Inflammatory macrophage (primary cell): ENCODE measurements at places on chromosomes 13 and 19.

GRCh38 chr19:478236-478903 is 17.5 kb upstream of the SHC2 start:
- no peak for DNase-seq

GRCh38 chr13:35524171-35524570 is 47.7 kb upstream of the MAB21L1 start:
- no peak for DNase-seq

DNA sequence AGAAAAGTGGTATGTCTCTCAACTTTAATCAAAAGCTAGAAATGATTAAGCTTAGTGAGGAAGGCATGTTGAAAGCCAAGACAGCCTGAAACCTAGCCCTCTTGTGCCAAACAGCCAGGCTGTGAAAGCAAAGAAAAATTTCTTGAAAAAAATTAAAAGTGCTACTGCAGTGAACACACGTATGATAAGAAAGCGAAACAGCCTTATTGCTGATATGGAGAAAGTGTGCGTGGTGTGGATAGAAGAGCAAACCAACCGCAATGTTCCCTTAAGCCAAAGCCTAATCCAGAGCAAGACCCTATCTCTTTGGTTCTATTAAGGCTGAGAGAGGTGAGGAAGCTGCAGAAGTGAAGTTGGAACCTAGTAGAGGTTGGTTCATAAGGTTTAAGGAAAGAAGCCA is 96.4 kb downstream of the ZDHHC20 start:
- DNase-seq: no peak

DNA sequence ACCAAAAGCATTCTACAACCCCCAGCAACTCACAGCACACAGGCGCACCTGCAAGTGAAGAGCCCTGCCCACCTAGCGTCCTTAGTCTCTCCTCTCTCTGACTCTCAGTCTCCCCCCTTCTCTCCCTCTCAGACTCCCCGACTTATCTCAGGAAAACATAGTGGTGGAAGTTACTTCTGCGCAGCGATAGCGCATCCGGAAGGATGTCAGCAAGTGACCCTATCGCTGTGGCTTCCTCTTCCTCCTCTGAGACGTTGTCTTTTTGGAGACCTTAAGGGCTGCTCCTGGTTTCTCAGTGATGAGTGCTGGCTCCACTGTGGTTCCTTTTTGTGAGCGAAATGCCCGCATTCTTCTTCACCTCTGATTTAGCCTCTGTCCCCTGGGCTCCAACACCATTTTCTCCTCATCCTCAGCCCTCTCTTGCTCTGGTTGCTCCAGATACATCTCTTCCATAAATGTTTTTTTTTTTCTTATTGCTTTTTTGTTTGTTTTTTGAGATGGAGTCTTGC is 1.4 kb upstream of the YIF1B start:
- DNase-seq: peak; percentile 67

DNA sequence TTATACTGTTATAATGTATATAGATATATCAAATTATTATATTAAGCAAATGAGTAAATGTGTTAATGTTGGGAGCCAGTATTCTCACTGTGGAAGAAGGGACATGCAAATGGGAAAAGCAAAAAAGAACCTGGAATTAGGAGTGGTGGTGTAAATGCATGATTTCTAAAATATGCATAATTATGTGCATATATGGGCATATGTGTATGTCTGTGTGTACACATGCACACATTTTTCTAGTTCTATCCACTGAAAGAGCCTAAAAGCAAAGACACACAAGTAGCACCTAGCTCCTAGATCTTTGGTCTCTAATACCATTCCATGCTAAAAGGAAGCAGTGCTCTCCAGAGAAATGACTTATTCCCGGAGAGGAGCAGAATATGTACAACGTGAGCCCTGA is 38.3 kb upstream of the CEACAM20 start:
- no peak for DNase-seq

GRCh38 chr19:48962849-48963165 is 2.3 kb upstream of the FTL start:
- no peak for DNase-seq

DNA sequence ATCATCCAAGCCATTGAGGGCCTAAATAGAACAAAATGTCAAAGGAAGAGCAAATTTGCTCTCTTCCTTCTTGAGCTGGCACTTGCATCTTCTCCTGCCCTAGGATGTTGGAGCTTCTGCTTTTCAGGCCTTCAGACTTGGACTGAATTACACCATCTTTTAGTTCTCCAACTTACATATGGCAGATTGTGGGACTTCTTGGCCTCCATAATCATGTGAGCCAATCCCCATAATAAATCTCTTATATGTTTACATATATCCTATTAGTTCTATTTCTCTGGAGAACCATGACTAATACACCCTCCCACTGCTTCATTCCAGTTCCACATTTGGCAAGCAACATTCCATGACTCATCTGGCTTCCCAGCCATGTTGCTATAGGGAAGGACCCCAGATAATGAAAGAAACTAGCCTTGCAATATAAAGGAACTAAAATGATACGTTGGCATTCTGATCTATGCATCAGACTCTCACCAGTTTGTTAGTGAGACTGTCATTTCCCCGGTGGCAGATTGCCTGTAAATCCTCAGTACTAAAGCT is 11.0 kb upstream of the ACOD1 start:
- peak; percentile 95 for DNase-seq

GRCh38 chr13:27659145-27659865 is 37.6 kb downstream of the POLR1D start:
- no peak for DNase-seq

DNA sequence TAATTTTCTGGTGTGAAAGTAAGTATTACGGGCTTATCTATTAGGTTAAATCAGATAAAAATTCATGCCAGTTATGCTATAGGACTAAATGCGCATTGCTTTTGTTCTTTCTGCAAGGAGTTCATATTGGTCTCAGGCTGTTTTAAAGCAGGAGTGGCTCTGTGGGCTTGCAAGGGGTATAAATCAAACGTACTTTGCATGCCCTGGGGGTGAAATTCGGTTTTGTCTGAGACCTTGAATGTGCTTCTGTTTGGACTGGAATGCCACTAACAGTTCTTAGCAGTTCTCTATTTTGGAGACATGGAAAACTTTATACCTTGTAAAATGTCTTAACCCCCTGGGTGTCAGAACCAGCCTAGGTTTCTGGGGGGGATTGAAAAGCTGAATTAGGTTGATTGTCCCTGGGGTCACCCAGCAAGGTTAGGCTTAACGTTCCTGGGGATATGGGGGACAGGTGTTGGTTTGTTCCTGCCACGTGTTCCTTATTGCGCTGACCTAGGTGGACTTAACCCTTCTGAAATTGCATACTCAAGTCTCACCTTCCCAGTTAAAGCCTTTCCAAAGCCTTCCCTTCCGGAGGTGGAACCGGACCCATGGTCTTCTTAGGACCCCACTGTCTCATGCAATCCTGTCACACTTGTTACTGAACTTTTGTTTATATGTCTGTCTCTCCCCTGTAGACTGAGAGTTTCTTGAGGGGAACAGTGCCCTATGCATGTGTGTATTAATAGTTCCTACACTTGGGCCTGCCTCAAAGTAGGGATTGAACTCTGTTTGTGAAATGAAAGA is 182.2 kb downstream of the LMO7 start:
- DNase-seq: no peak

DNA sequence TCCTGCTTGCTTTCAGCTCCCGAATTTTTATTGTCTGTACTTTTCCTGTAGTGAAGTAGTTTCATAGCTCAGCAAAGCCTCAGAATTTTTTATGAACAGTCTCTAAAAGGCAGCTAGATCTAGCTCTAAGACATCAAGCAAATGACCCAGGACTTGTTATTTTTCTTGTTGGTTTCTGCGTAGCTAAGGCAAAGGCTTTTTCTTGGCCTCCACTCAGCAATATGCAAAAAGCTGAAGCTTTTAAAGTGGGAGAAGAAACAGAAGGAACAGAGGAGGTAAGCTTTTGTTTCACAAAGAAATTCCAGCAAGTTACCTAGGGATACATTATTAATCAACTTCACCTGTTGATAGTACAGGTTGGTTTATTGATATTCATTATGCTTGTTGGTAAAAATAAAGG is 235.9 kb downstream of the PCDH20 start:
- DNase-seq: no peak
